ENCODE measurements at places on chromosomes 1 and 21.

DNA sequence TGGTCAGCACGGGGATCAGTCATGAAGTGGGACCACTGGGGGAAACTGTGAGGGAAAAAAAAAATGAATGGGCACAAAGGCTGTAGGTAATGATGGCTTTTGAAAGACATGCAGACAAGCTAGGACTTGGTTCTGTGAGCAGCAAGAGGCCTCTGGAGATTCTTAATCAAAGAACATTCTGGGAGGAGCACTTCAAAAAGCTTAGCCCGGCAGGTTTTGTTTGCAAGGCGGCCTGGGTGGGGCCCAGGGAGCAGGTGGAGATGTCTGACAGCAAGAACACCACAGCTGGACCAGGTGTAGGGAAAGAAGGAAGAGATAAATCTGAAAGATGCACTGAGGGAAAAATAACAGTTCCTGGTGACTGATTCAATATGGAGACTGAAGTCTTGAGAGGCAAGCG lies 6.0 kb downstream of the TEX35 start:
- DNase-seq = no peak

DNA sequence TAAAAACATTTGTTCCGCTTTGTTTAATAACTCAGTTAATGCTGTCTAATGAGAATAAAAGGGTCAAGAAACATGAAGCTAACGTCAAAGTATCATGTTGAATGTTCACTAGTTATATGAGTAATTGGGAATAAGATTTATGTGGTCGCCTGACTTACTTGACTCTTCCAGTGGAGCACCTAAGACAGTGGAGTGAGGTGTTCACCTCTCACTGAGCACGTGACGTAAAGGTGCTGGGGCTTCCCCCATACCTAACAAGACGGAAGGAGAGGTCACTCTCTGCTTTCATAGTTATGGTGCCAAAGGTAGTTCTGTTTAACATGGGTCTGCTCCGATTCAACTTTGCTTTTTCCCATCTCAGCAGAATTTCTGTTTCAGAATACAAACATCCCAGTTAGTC lies 686 bp downstream of the KMO start:
- DNase-seq = no peak

DNA sequence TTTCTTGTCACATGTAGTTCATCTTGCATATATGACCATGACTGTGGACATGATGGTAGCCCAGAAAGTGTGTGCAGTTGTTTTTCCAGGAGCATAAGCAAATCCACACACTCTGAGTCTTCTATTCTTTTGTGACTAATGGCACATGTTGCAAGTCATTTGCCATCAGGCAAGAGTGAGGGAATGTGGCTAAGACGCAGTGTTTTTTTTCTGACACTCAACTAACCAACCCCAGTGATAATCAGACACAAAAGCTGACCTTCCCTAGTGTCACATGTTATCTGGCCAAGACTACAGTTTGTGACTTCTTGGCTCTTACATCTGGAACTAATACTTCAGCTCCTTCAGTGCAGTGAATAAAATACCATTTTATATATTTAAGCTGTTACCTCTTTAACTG lies 108.8 kb downstream of the ITSN1 start:
- no peak for DNase-seq

- DNase-seq = no peak
Observed at GRCh38 chr21:34598931-34599400, 15.9 kb downstream of the RCAN1 start.

- DNase-seq = no peak
Observed at GRCh38 chr1:84693005-84693404, 2.7 kb upstream of the SSX2IP start.

- no peak for DNase-seq
Observed at GRCh38 chr1:75640137-75640536, 29.2 kb upstream of the SLC44A5 start.

DNA sequence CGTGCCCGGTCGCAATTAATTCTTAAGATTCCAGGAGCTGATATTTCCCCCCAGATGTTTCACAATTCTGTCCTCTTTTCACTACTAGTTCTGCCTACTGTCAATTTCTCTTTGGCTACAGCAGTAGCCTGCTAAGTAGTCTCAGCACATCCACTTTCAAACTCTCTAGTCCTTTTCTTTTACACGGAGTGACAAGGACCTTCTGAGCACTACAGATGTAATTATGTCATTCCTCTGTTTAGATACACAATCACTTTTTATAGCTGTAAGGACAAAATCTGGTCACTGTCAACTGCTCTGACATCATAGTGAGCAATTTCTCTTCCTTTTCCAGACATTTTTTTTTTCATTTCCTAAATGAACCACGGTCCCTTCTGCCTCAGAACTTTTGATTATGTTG lies 421.7 kb upstream of the CHRM3 start:
- DNase-seq = no peak

All from nucleus accumbens (tissue), 56 donors.